Sciatic nerve (tissue), 2 donors: ENCODE measurements at places on chromosomes 6 and 20.

GRCh38 chr20:56362833-56363413 lies 4.1 kb downstream of the FAM210B start:
- DNase-seq, result no peak

DNA sequence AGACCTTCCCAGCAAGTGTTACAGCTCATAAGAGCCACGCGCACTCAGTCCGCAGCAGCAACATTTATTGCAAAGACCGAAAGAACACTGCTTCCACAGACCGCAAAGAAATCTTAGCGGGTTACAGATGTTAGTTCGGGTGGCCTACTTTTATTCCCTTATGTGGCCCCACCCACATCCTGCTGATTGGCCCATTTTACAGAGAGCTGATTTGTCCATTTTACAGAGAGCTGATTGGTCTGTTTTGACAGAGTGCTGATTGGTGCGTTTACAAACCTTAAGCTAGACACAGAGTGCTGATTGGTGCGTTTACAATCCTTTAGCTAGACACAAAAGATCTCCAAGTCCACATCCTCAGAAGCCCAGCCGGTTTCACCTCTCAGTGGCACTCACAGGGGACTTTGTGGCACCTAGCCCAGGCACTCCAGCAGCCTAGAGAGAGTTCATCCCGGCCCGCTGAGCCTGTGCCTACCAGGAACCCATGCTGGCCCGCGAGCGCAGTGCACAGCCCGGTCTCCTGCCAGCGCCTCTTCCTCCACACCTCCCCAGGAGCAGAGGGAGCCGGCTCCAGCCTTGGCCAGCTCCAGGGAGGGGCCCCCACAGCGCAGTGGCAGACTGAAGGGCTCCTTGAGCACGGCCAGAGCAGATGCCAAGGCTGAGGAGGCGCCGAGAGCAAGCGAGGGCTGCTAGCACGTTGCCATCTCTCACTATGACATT lies 244.3 kb upstream of the TSHZ2 start:
- DNase-seq, result no peak

- no peak for DNase-seq
Measured at GRCh38 chr6:54846857-54847674, 495 bp downstream of the FAM83B start.

- DNase-seq, result no peak
Measured at GRCh38 chr6:109861946-109862345, 116.2 kb upstream of the GPR6 start.

DNA sequence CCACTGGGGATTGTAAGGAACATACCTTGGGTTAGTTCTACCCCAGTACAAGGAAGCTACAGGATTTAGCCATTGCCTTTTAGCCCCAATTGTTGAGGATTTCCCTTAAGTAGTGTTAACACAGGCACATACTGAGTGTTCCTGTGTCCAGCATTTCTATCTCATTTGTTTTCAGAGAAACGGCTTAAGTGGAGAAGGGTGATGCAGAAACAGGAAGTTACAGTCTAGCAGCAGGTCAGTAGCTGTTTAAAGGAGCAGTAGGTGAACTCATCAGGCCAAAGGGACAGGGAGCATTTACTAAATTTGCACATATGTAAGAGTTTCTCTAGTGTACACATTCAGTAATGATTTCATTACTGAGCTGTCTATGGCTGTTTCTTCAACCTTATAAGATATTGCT lies 644.2 kb upstream of the GJE1 start:
- no peak for DNase-seq

DNA sequence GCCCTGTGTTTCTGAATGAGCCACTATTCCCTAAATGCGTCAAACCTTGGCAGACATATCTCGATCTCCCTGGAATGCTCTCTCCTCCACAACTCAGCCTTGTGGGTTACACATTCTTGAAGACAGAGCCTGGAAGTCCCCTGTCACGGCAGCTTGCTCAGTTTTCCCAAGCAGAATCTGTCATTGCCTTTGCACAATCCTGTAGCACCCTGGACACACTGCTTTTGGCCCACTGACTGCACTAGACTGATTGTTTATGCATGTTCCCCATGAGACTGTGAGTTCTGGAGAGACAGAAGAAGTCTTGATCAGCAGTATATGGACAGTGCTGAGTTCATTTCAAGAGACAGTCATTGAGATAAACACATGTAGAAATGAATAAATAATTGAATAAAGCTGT lies 406.7 kb downstream of the CD83 start:
- DNase-seq, result no peak

GRCh38 chr20:46683939-46684750 lies 5.1 kb downstream of the TP53RK start:
- peak; percentile 71 for DNase-seq

GRCh38 chr20:23640018-23640601 lies 2.4 kb upstream of the CST3 start:
- DNase-seq, result no peak
